DMS153 (cell line): ENCODE measurements at places on chromosomes 7 and 10.

GRCh38 chr7:32957326-32958045 is at the start of gene FKBP9:
FKBP9 (plus strand) TSS chr7:32957440; CDS start chr7:32957574, 134 bp downstream.
- DNase-seq: peak; percentile 71

DNA sequence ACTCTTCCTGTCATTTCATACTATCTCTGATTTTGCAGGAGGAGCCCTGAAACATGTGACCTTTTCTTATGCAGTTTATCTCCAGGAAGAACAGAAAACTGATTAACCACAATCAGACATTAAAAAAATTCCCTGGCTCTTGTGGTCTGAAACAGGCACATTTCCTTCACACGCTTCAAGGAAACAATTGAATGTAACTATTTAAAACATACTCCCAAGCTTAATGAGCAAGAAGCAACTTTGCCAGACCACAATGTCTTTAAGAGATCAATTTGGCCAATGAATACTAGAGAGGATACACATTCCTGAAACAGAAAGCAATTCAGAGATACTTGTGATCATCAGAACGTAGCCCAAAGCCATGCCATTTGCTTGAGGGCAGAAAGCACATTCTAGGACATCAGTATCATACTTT is 65.8 kb downstream of the PIP4K2A start:
- DNase-seq: no peak

DNA sequence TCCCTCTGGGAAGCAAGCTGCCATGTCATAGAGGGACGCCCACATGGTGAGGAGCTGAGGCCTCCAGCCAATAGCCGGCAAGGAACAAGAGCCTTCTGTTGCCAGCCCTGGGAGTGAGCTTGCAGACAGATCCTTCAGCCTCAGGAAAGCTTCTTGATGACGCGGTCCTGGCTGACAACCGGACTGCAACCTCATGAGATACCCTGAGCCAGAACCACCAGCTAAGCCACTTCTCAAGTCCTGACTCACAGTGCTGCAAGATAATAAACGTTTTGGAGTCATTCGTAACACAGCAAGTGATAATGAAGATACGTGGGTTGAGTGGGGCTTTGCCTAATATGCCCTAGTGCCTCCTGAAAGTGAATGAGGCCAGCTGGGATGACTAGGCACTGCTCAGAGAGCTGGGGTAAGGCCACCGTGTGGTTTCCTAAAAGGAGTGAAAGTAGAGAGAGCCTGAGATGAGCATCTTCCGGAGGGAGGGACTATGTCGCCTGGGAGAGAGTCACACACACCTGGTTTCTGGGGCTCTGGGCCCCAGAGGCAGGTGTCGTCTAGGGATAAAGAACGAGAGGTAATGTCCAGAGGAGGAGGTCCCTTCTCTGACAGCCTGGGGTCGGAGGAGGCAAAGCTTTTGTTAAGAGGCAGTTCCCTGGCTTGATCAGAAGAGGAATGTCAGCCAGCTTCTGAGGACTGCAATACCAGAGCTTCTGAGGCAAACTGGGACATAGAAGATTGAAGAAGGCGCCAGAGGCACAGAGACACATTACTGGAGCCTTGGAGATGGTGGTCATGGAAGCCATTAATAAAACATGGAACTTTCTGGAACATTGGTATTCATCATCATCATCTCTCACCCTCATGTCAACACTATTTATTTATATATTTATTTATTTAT is 53.6 kb downstream of the PYROXD2 start:
- DNase-seq: peak; percentile 85

- no peak for DNase-seq
Measured at GRCh38 chr7:111027396-111027795, 63.5 kb upstream of the LRRN3 start.

GRCh38 chr7:21828841-21829240 is 116.9 kb downstream of the CDCA7L start:
- DNase-seq: no peak

DNA sequence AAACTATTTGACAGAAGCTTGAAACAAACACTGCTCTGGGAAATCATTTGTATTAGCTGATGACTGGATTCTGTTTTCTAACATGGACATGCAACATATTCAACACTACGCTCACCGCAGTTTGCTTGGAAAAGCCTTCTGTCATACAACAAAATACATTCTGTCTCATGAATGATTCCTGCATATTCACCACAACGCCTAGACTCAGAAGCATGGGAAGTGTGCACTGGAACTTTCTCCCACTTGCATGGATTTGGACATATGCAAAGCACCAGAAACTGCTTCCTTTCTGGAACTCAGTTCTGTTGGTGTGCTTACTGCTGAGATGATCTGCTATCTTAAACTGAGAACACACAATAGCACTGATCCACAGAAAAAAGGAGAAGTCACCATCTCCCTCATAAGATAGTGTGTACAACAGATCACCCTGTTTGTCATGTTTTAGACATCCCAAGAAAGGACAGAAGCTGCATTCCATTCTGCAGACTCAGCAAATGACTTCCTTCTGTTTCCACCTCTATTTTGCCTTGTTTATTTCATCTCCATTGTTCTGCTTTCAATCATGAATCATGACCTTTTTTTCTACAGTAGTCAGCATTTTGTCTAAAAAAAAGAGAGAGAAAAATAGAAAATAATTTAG is 115.8 kb downstream of the HTR7 start:
- DNase-seq: no peak

DNA sequence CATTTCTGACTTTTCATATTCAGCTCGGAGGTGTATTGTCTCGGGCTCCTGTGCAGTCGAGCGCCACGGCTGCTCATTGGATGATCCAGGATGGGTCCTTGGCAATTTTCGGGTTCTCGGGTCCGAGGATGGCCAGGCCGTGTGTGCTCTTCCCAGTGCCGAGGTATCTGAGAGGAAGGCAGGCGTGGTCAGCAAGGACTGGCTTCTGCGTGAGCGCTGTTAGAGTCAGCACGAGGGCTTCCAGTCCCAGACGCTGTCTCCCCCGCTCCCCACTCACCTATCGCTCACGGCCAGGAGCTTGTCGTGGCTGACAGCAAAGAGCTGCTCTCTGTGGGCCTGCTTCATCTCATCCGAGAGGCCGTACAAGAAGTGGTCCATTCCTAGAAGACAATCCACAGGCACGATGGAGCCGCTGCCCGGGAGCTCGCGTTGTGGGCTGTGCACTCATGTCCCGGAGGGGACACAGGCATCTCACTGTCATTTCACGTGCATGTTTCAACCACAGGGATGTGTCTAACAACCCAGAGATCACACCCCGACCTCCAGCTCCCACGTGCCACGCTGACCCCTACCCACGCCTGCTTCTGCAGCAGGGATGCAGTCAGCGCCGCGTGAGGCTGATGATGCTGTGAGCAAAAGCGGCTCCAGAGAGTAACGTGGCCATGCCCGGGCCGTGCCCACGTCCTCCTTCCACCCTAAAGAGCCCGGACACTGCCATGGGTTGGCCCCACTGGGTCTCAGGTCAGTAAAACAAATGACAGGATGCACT is 34.4 kb downstream of the PITRM1 start:
- DNase-seq: no peak

DNA sequence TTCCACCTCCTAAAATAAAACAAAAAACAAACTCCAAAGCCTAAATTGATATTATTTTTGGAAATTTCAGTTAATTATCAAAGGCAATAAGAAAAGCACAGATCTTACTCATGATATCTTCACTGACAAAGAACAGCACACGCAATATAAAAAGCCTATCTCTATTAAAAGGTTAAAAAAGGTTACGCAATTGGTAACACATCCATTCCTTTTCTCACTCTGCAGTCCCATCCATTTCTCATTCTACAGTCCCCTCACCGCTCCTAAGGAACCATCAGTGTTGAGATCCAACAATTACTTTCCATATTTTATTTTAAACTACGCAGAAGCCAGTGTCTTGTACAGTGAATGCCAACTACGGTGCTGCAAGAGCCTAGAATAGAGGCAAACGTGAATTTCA is 1.3 kb downstream of the SEC61G start:
- DNase-seq: no peak

- DNase-seq: no peak
Measured at GRCh38 chr7:117134889-117135552, 181.7 kb downstream of the ST7 start.

GRCh38 chr10:124012583-124012982 is 80.8 kb downstream of the CHST15 start:
- DNase-seq: no peak

- no peak for DNase-seq
Measured at GRCh38 chr7:1940863-1941262, 270.8 kb downstream of the ELFN1 start.

- DNase-seq: no peak
Measured at GRCh38 chr7:87877366-87878040, 1.2 kb downstream of the DBF4 start.

DNA sequence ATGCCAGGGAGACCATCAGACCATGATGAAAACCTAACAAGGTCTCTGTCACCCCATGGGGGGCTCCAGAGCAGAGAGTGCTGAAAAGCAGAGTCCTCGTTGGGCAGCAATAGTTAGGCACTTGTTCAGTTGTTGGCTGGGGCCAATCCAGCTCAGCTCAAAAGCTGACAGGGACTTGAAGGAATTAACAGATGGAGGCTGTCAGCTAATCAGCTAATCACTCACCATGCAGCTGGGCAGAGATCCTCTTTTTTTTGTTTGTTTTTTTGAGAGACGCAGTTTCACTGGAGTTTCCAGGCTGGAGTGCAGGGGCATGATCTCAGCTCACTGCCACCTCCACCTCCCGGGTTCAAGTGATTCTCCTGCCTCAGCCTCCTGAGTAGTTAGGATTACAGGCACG is 18.1 kb downstream of the CEP55 start:
- no peak for DNase-seq

- no peak for DNase-seq
Measured at GRCh38 chr10:76935941-76936613, 701.5 kb downstream of the KCNMA1 start.

DNA sequence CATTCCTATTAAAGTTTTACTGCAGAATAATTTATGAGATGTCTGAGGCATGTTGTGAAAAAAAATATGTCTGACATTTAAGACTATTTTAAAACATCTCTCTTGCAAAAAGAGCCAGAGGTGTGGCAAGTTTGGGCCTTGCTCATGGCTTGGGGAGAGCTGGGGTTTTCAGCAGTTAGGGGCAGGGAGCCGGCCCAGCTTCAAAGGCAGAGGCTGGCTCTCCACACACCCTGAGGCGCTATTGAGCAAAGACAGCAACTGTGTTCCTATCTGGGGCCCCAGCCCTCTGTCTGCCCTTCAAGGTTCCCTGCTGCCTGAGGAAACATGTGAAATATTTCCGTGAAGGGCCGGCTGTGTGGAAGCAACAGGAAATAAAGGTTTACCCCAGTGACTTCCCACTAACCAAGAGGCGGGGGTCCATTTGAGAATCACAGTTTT is 94.0 kb downstream of the SORBS1 start:
- no peak for DNase-seq

- DNase-seq: no peak
Measured at GRCh38 chr10:31147210-31147608, 115.5 kb upstream of the ZNF438 start.

DNA sequence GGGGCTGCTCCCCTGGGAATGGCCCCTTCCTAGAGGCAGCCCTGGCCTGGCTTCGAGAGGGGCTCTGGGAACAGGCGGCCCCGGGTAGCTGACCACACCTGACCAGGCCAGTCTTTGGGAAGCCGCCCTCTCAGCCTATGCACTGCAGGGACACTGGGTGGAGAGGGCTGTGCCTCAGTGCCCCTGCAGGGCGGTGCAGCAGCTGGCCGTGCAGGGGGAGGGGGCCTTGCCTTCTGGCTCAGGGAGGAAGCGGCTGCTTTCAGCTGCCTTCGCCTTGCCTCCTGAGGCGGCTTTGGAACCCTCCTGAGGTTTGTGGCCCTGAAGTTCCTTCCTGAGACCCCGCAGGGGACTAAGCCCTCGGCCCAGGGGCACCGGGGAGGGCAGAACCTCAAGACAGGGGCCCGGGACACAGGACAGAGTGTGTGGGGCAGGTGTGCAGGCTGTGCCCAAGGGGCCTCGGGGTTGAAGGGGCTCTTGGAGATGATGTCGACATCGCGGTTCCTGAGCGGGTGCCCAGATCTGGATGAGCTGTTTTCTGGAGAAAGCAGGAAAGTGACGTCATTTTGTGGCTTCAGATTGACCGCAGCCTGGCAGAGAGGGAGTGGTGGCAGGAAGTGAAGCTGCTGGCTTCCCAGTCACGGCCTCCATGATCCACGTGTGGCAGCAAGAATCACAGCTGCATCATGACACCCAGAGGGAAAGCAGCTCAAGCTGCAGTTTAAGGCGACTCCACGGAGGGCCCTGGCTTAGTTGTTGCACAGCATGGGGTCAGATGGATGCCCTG is 17.7 kb downstream of the ADAM8 start:
- peak; percentile 8 for DNase-seq

GRCh38 chr10:128069351-128070051 is 56.7 kb downstream of the MKI67 start:
- DNase-seq: peak; percentile 42

DNA sequence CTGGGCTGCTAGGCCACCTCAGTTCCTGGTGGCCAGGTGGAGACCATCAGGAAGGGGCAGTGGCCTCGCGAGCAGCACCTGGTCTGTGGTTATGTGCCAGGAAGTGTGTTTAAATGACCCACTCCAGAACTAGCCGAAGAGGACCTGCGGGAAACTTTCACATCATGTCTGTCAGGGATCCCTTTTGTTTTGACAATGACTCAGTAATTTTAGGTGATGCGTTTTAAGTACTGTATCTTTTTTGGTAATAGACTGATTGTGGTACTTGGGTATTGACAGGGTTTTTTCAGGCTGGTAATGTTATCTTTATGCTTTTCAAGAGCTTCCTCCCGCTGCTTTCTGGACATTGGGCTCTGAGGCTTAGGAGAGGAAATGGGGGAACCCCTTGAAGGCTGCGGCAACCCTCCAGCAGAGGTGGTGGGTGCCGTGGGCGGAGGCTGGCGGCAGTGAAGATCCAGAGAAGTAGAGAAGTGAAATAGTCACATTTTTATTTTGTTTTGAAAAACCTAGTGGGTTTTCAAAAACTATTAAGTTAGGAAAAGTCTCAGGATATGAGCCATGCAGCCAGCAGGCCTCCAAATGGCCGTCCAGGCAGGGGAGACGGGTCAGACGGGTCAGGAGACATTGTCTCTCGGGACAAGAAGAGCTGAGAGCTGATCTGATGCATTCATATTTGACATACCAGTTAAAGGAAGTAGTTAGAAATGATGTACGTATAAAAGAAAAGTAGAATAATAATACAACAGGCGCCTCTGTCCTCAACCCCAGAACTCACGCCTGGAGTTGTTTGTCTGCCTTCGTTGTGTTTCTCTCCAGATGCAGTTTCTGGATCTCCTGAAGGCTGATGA is 27.7 kb downstream of the PPP2R2D start:
- DNase-seq: no peak

- DNase-seq: no peak
Measured at GRCh38 chr10:102407425-102408130, 11.0 kb downstream of the PSD start.

DNA sequence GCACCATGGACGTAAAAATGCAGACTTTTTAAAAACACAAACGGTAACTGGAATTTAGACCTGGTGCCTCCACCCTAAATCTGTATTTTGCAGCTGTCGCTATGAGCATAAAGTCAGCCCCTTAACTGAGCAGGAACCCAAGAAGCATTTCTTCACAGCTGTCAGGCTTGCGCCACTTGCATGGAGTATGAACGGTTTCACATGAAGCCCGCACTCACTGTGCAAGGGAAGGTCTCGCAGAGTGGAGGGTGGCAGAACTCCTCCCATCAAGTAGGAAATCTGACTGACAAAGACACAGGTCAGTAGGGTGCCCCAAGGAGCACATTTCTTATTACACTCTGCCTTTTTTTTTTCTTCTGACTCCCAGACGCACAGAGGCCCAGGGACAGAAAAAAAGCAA is 58.5 kb downstream of the ELMO1 start:
- DNase-seq: no peak
